ENCODE measurements at places on chromosomes 5 and 9.
A peak's percentile ranks its signal among the peaks of the same experiment; 100 is the strongest.

- no peak for DNase-seq
Measured at GRCh38 chr5:23440703-23441102, 66.7 kb upstream of the PRDM9 start.

DNA sequence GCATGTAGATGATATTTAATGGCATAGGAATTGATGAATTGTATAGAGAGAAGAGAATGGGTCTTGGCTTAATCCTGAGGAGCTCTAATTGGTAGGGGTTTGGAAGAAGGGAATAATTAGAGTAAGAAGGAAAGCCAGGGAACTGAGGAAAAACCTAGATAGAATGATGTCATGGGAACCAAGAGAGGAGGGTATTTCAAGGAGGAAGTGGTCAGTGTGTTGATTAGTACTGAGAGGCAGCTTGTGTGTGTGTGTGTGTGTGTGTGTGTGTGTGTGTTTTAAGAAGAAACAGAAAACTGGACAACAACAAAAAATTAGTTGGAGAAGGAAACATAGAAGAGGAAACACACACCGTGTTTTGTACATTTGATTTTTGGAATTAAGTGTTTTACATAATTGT, 42.8 kb downstream of the MAST4 start:
- DNase-seq = no peak

DNA sequence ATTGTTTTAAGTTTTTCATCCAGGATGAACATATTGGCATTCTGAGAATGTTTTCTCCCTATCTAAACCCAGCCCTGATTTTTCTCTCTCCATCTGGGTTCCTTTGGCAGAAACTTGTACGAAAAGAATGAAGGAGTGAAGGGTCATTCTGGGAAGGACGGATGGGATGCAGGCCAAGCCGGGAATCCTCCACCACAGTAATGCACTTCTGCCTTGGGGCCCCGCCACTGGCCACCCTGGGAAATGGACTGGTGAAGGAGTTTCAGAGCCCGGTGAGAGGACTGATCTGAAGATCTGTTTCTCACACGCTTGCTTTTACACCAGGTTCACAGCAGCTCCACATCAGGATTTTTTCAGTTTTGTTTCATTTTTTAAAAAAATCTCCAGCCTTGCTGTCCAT, 554.8 kb downstream of the BNC2 start:
- no peak for DNase-seq

DNA sequence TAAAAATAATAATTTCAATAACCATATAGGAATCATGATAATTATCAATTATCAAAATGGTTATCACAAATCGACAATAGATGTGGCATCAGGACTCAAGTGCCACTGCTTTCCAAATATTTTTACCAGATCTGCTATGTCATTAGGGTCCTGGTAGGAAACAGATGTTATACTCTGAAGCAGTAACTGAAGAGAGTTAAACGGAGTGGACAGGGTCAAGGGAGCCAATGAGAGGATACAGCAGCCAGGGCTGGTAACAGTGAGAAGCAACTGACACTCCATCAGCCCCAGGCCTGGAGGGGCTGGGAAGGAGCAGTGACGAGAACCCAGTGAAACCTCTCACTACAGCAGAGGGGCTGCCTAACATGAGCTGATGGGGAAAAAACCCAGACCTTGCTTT, 322.4 kb downstream of the NPR3 start:
- DNase-seq = no peak

- peak; percentile 85 for DNase-seq
Measured at GRCh38 chr5:4868140-4868735, 271.9 kb upstream of the ADAMTS16 start.

DNA sequence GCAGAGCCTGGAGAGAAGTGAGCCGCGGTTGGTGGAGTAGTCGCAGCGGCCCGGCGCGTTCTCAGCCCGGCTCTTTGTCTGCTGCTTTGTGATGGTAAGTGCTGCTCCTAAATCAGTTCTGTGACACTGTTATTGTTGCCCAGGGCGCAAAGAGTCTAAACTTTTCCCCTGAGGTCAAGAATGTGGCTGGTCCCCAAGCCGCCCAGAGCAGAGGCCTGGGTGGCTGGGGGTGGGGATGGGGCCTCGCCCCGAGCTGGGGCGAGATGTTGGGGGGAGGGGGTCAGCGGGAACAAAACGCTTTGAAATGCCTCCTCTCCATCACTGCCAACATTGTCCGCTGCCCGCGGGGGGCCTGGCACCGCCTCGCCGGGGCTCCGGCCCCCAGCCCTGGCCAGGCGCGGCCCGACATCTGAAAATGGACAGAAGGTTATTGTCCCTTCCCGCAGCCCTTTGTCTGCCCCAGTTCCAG, 11.7 kb upstream of the CERCAM start:
- DNase-seq = no peak
